ENCODE measurements at places on chromosomes 13 and 19. TPM values are rescaled to one million over a fixed set of nuclear protein-coding genes. Genes with fewer than 3 reads are reported as not detected.

GRCh38 chr13:81683521-81683920, 1342.6 kb upstream of the SPRY2 start:
- no peaks in the 10 kb centered on the region for H3K4me1 ChIP-seq
- H3K36me3 ChIP-seq = no peaks in the 10 kb centered on the region
- no peak overlapping the region for H3K4me3 ChIP-seq
- H3K27ac ChIP-seq = no peak overlapping the region

- DNase-seq = no peak
- H3K4me3 ChIP-seq = no peak overlapping the region
- peaks cover 32% of the 10 kb centered on the region for H3K27me3 ChIP-seq
- H3K27ac ChIP-seq = no peak overlapping the region
- peaks cover 7% of the 10 kb centered on the region for H3K4me1 ChIP-seq
- no peaks in the 10 kb centered on the region for H3K36me3 ChIP-seq
Measured at GRCh38 chr19:41991025-41991424, 3.0 kb downstream of the ATP1A3 start.

DNA sequence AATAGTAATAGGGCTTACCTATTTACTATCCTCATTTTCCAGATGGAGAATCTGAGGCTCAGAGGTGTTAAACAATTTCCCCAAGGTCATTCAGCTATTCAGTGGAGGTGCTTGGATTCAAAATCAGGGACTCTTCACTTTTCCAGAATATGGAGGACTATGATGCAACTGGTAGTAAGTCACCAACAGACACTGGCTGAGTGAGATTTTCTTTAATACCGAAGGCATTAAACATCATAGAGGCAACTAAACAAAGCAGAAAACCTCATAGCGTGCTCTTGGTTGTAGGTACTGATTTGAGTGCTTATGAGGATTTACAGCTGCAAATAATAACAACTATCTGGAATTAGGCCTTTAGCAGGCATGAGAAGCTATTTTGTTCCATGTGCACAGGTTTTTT, 134.4 kb downstream of the DLEU7 start:
- no peaks in the 10 kb centered on the region for H3K36me3 ChIP-seq
- no peak for DNase-seq
- no peak overlapping the region for H3K27ac ChIP-seq
- H3K27me3 ChIP-seq = no peaks in the 10 kb centered on the region
- H3K4me3 ChIP-seq = no peak overlapping the region

ZNF85 gene
- 11.6 TPM for total RNA-seq
